Eye (tissue), 1 donor: ENCODE measurements at places on chromosomes 5 and 9.

GRCh38 chr9:105243015-105243686, 1.3 kb upstream of the SLC44A1 start:
- no peak for DNase-seq

DNA sequence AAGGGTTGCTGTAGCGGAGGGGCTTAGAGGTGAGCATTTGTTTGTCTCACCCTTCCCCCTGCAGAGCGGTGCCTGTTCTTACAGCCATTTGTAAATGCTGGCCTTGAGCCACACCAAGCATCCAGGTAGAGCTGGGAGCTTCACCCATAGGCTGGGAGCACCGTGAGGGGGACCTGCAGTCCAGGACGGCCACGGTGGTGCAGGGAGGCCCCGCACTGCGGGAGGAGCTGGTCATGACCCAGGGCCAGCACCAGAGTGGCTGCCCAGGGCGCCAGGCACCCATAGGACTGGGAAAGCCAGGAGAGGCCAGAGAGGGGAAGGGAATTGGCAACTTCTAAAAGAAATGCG, 197.3 kb upstream of the ADAMTS16 start:
- no peak for DNase-seq

GRCh38 chr5:170752257-170753215, 31.0 kb upstream of the GABRP start:
- DNase-seq: no peak

DNA sequence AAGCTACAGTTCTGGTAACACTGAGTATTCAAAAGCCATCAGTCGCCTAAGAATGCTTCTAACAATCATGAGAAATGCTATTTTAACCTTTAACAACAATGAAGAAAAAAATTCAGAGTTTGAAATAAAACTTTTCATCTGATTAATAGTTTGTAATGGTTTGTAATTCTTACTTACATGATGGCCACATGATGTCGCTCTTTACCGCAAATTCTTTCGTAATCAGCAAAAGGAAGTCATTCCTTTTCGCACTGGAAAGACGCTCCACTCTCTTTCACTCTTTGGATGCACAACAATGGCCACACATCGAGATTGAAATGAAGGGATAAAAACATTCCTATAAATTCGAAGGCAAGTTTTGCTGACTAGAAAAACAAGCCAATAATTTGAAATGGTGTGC, at the start of gene PCDHA7:
Gene PCDHA7, plus strand, starts transcription at position 277 of the 400 bp plus-strand sequence. Its CDS starts 115 bp downstream, at position 392.
- DNase-seq: peak; percentile 10

GRCh38 chr9:1619915-1620710, 395.0 kb upstream of the SMARCA2 start:
- DNase-seq: peak; percentile 68

DNA sequence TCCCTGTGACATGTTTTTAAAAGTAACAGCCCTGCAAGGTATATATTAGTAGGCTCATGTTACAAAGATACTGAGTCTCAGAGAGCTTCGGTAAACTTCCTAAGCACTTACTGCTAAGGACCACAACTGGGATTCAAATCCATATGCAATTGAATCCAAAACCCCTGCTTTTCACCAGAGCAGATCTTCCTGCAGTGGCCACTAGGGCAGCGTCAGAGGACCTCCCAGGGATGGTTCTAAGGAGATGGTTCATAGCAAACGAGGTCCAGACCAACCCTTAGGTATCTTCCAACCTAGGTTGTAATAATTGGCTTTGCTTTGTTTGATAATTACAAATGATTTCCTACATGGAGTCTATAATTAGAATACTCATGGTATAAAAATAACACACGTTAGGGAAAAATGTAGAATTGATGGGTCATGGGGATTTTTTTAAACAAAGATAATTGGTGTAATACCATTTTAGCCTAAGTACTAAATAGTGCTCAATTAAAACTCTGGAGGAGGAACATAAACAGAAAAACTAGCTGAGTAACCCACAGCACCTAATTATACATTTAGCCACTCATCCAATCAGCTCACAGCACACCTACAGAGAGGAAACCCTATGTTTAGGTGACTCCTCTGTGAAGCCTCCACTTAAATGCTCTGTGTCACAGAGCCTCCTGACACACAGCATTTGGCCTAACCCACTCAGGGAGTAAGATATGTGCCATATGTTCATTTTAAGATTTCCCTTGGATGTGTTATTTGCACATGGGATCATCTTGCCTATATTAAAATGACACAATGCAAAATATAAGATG, 10.0 kb upstream of the CAST start:
- no peak for DNase-seq

DNA sequence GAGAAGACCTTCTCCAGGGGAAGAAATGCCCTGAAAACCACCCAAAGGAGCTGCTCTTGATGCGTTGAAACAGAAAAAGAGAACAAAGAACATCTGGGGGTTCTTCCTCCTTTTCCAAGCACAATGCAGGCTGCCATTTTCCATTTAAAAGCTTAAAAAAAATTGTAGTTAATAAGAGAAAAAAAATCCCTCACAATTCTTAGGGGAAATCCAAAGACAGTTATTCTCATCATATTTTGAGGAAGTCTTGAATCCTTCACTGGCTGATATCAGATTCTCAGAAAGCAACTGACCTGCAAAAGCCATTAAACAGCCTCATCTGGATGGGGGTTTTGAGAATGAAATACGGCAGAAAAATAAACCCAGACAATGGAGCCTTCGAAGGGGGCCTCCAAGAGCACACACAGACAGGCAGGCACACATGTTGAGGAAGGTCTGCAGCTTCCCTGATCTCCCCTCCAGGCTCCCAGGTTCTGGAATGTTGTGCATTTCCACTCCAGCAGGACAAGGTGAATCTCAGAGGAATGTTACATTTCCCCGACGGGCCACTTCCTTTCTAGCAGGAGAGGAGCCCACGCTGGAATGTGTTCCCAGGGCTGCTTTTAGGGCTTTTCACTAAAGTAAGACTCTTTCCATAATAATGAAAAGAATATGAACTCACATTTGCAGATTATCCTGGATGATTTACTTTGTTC, 159.4 kb upstream of the S1PR3 start:
- no peak for DNase-seq

- DNase-seq: no peak
Observed at GRCh38 chr9:72948575-72949243, 4.1 kb downstream of the ALDH1A1 start.
